ENCODE measurements at places on chromosomes 13 and 19.

DNA sequence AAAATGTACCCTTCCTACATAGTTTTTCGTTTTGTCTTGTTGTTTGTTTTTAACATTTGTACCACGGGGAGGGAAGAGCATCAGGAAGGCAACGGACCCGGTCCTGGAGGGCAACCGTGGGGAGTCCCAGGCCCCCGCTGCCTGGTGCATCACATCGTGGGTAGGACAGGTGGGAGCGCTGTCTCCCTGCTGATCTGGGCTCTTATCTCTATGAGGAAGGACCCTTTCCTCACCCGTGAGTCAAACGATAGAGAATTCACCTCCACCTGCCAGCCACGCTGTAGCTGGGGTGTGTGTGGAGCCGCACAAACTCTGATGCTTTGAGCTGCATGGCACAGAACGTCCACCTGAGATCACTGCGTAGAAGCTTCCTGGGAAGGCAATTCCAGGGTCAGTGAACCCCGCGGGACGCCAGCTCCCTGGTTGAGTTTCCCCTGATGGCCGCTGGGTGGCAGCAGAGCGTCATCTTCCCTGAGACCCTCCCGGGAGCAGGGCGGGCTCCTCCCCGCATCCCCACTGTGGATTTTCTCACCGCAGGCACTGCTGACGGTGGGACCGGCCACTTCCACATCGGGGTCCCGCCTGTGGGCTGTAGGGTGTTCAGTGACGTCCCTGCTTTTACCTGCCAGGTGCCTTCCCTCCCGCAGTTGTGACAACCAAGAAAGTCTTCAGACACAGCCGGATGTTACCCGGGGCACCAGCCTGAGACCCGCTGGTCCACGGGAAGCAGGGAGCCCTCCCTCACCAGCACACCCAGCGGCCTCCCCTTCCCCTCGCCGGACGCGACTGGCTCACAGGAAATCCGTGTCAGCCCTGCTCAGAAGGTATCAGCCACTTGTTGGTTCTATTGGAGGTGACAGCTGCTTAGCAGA, 54.7 kb downstream of the ZNF787 start:
- peak; percentile 40 for DNase-seq

DNA sequence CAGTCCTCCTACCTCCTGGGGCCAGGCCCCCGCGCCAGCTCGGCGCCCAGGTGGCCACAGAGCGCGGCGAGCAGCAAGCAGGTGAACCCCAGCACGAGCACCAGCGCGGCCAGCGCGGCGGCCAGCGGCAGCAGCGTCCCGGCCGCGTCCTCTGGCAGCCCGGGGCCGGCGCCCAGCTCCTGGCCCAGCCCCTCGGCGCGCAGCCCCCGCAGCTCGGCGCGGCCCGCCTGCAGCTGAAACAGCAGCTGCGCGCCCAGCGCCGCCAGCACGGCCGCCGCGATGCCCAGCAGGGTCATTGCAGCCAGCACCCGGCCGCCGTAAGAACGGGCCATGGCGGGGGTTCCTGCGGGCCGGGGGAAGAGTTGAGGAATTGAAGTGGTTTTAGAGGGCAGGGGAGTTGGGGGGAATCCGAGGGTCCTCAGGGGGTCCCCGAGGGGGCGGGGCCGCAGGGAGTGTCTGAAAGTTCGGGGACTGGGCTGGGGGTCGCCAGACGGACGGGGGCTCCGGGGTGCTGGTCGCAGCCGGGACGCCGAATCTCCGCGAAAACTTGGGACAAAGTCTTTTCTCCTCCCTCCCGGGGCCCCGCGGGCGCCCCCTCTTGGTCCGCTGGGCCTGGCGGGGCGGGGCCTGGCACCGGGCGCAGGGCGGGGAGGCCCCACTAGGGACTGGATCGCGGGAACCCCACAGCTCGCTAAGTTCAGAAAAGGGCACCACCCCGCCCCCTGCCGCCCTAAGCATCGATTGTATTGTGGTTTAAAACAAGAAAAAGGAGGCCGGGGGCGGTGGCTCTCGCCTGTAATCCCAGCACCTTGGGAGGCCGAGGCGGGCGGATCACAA, at the start of gene TMEM221:
Gene TMEM221 (minus strand): TSS at position 538 of the 837 bp plus-strand sequence. CDS start 206 bp downstream, at position 332.
- no peak for DNase-seq

DNA sequence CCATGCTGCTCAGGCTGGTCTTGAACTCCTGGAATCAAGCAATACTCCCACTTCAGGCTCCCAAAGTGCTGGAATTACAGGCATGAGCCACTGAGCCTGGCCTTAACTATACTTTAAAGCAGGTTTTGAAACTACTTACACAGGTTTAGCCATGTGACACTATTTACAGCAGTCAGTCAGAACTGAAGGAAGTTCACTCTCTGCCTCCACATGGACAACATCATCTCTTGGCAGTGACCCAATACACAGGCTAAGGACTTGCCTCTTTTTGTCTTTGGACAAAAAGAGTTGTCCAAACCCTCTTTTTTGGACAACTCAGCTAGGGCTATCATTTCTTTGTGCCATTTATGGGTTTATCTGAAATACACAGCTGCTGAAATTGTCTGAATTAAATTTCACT, 89.0 kb upstream of the CLDN10 start:
- no peak for DNase-seq

DNA sequence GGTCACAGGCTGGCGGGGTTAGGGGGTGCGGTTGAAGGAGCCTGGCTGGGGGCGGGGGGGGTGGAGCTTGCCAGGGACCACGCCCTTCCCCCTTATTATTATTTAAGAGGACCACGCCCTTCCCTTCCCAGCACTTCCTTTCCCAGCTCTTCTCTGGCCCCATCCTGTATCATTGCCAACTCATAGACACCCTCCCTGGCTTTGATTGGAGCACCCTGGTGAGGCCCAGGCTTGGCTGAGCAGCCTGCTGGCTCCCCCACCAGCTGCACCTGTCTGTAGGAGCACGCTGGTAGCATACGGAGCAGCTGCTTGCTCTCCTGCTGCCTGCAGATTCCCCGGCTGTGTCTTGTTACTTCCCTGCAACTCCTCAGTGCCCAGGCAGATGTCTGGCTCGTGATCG, 62.5 kb upstream of the PDX1 start:
- no peak for DNase-seq

DNA sequence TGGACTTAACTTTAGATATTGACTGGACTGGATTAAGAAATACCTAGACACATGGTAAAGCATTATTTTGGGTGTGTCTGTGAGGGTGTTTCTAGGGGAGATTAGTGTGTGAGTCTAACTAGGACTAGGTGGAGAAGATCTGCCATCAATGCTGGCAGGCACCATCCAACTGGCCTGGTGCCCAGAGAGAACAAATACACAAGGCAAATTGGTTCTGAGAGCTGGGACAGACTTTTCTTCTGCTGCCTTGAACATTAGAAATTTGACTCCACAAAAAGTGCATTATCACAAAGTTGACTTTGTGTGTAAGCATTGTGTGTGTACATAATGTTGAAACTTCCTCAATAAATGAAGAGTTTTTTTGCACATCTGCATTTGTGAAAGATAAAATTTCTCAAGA, 522.1 kb downstream of the SUCLA2 start:
- no peak for DNase-seq

- DNase-seq, result no peak
Observed at GRCh38 chr13:46032341-46032740, 20.2 kb downstream of the ZC3H13 start.

DNA sequence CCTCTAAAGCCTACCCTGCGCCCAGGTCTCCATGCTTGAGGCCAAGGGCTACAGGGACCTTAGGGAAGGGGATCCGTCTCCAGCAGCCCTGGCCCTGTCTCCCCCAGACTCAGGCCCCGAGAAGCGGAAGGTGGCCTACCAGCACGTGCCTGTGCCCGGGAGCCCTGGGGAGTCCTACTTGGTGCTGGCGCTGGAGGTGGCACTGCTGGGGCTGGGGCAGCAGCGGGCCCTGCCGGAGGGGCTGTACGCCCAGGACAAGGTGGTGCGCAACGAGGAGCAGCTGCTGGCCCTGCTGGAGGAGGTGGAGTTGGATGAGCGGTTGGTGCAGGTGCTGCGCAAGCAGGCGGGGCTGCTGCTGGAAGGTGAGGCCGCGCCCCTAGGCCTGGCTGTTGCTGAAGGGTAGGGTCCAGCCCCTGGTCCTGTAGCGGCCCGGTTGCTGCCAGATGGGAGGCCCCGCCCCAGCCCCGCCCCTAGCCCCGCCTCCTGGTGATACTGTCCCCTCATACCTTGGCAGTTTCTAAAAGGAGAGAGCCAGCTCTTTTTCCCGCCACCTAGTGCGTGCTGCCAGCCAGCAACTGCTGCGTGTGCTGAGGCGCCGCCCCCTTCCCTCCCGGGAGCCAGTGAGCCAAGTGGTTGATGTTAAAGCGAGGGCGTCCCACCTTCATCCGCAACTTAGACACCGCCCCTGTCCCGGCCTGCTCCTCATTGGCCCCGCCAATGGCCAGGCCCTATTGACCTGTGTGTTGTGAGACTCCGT, 22.6 kb downstream of the ZSWIM4 start:
- DNase-seq, result no peak

GRCh38 chr13:111963031-111963430, 103.9 kb upstream of the SOX1 start:
- DNase-seq, result no peak

GRCh38 chr19:3397266-3398022, 31.1 kb downstream of the NFIC start:
- DNase-seq, result peak; percentile 44

- DNase-seq, result peak; percentile 68
Observed at GRCh38 chr19:7874076-7874896, at the start of gene PRR36. PRR36 (minus strand) TSS chr19:7874390; CDS start chr19:7873689, 701 bp downstream.

DNA sequence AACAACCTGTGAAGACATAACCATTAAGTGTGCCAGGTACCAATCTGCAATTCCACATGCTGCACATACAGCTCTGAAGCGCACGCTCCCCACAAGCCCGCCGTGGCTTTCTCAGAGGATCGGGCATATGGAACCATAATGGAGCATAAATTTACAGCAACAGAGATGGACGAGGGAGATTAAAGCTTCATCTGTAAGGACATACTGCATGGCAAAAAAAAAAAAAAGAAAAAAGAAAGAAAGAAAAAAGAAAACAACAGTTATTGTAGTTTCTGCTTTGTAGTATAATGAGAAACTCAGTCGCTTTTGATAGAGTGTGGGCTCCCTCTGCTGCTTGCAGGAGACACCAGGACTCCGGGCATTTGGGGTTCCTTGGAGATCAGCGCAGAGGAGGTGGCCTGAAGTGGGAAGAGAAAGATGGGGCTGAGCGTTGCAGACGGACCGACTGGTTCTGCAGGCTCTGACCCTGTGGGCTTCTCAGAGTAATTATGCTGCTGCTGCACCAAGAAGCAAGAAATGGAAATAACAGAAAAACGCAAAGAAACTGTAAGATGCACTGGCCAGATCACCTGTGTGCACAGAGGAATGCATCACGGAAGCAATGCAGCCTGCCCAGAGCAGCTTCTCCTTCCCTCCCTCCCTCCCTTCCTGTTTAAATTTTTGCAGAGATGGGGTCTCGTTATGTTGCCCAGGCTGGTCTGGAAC, 10.8 kb upstream of the PDCD5 start:
- peak; percentile 8 for DNase-seq

- no peak for DNase-seq
Observed at GRCh38 chr13:99014522-99014921, 36.7 kb upstream of the DOCK9 start.

DNA sequence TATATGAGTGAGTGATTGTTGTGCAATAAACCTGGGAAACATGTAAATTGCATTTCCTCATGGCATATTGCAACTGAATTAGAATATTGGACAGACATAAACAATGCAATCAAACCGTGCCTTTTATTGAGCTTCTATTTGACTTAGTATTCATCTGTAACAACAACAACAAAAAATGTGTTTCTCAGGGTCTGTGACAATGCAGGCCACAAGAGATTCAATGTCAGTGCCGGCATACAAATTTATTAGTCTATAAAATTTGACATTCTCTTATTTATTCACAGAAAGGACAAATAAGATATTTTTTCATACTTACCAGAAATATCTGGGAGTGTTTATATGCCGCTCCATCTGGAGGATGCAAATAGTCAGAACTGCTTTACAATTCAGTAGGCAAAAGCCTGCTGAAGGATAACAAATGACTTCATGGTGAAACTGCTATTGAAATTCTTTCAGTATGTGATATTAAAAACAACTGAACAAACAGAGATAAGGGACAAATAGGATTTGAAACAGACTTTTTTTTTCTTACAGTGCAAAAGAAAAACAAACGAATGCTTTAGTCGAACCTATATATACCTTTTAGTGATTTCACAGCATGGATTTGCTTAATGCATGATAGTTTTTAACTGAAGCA, 77.2 kb downstream of the DACH1 start:
- no peak for DNase-seq

- DNase-seq, result no peak
Observed at GRCh38 chr19:44615863-44616247, 2.5 kb downstream of the IGSF23 start.

DNA sequence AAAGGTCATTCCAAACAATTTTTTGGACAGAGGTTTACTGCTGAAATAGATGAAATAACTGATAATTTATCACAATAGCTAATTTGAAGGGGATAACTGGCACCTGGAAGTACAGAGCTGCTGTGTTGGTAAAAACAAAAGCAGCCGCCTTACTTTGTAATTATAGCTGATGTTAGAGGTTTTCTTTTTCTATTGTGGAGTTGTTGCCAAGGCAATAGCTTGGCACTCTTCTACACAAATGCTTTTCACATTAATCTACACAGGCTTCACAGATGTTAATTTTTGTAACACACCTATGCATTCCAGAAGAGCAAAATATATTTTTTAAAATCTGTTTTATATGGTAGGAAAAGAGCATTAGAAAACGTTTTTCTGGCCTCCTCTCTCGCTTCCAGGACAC, 56.9 kb downstream of the LACC1 start:
- no peak for DNase-seq

- no peak for DNase-seq
Observed at GRCh38 chr19:44005973-44006372, 3.2 kb downstream of the ZNF230 start.

GRCh38 chr19:1675633-1676350, 23.4 kb upstream of the TCF3 start:
- no peak for DNase-seq

All from anterior cingulate cortex (tissue), 58 donors.